Activated CD4-positive, alpha-beta T cell treated with anti-CD3 and anti-CD28 coated beads, Interleukin-2, Interleukin-4, amounts not matched to agents 100 ng/mL and 50 ng/mL, durations not matched to agents 16 hours and 8 hours (primary cell): ENCODE measurements at places on chromosomes 12 and 14.

DNA sequence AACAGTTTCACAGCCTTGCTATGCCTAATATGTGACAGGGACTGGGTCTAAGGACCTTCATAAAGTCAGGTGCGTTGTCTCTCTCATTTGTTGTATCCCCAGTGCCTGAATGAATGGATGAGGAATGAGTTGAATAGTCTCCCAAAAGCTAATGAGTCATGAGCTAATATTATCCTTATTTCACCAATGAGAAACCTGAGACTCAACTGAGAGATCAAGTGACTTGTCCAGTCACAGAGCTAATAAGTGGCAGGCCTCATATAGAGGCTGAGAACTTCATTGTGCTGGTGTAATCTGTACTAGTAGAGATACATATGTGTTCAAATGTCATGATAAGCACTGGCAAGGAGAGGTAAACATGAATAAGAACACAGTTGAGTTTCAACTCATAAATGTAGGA lies 612.4 kb downstream of the NRXN3 start:
- no peak for DNase-seq

- DNase-seq = no peak
Observed at GRCh38 chr12:116089080-116089479, 188.4 kb downstream of the MED13L start.

- DNase-seq = no peak
Observed at GRCh38 chr14:69997849-69998248, 118.6 kb downstream of the SMOC1 start.

DNA sequence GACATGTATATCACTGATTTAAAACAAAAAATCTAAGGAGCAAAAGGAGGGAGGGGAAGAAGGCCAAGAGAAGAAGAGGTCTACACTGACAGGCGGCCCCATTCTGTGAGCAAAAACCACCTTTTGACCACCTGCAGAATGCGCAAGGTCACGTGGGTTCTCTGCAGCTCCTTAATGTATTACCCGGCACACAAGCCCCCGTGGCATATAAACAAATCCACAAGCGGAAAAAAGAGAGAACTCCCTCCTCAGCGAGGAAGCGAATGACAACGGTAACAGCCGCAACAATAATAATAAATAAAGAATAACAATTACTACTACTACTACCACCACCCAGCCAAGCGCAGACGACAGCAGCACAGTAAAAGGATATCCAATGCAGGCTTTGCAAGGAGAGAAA lies 1.3 kb downstream of the KSR2 start:
- DNase-seq = no peak

DNA sequence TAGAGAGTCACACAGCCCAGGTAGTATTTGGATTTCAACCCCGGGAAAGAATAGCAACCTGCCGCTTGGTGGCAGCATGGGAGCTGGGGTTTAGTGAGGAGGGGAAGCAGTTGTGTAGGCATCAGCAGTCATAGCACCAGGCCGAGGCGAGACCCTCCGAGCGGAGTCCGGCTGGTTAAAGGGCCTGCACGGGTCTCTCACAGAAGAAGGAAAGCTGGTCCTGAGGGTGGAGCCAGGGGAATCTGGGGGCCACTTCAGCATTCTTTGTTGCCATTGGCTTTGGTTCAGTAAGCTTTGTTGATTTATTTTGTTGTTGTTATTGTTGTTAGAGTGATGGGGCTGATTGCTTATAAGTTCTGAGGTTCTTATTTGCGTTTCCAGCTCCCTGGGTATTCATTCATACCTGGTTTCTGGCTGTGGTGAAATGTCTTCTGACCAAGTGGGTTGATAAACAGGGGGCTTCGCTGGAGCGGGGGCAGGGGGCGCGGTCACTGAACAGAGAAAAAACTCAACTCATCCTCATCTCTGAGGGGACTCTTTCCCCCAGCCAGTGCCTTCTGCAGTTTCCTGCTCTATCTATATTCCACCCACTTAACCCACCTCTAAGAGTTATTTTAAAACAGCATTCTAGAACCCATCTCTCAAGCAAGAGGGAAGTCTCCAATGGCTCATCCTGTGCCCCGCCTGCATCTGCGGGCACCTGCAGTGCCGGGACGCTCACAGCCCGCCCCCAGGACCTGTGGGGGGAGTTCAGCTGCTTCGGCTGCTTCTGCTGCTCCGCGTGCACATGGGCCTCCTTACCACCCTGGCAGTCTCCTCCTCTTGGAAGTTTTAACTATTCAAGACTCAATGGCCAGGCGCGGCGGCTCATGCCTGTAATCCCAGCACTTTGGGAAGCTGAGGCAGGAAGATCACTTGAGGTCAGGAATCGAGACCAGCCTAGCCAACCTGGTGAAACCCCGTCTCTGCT lies 11.6 kb downstream of the CKB start:
- no peak for DNase-seq

DNA sequence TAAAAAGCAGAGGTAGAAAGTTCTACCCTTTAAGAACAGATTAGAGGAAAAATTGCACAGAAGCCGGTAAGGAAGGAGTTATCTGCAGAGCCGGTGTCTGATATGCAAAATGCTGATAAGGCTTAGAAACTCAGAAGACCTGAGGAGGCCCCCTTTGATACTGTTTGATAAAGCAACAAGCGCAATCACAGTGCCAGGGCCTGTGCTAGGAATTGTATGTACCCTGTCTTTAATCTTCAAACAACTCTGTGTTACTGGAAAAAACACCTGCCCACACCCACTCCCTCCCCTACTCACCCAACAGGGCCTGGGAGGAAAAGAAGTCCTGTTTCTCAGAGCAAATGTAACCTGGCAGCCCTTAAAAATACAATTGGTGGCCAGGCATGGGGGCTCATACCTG lies 112.7 kb upstream of the FUT8 start:
- DNase-seq = no peak

DNA sequence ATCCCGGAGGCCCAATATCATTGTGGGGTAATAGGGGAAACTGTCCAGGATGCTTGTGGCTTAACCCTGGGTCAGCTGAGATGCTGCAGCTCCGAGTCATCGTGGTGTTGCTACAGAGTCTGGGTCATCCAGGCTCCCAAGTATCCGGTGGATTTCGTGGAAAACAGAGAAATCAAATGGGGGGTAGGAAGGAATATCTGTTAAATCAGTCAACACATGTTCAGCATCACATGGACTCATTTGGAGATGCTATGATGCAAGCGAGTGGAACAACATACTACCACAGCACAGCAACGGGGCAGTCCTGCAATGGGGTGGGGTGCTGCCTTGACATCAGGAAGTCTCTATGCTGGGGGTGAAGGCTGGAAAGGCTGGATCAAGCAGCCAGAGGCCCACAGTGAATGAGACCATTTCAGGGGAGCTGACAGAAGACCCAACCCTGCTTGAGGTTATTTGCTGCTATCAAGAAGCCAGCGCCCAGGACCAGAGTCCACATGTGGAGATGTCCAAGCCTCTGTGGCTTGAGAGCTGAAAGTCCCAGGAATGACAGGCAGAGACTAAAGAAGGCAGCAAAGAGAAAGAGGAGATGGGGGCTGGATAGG lies 22.9 kb downstream of the VDR start:
- no peak for DNase-seq

DNA sequence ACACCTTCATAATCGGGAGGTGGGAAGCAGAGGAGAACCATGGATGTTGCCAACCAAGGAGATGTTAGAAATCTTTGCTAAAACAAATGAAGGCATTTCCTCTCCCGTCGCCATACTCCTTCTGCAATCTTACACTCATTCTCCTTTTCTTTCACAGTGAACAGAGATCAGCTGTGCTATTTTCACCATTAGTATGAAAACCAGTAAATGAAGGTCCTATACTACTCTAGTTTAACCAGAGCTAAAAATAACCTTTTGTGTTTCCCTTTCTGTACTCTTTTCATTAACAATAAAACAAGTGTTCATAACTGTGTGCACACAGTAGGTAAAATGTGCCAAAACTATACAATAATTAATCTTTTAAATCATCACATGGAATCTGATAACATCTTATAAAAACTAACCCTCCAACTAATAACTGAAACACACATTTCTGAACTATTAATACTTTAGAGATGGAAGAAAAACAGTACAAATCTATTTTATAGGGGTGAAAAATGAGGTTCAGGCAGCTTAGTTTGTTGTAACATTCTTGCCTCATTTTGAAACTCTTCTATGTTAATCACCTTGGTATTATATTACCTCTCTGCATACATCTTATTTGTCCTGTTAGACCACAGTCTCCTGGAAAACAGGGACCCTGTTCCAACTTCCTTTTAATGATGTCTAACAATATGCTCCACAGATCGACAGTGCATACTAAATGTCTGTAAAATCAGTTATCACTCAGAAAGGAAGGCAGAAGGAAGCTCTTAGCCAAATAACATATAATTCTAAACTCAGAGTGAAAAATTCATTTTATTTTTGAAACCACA lies 69.5 kb downstream of the SPPL3 start:
- DNase-seq = no peak

DNA sequence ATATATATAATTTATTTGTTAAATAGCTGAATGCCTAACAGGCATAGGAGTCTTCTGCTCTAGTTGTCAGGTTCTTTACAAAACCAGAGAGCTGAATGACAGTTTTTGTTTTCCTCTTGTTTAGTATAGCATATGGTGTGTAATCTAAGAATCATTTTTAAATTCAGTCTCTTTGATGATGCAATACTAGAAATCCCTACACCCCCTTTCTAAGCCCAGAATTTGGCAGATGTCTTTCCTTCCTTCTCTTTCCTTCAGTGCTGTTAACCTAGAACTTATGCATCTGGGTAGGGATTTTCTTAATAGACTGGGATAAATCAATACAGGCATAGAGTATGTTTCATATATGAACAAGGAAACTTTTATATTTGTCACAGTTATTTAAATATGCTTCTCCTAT lies 198.1 kb downstream of the KCNH5 start:
- no peak for DNase-seq

GRCh38 chr12:638953-639557 lies 24.2 kb downstream of the NINJ2 start:
- DNase-seq = no peak

GRCh38 chr12:113231235-113232088 lies 10.2 kb downstream of the TPCN1 start:
- DNase-seq = no peak

GRCh38 chr12:76720068-76720467 lies 43.8 kb upstream of the ZDHHC17 start:
- DNase-seq = no peak

DNA sequence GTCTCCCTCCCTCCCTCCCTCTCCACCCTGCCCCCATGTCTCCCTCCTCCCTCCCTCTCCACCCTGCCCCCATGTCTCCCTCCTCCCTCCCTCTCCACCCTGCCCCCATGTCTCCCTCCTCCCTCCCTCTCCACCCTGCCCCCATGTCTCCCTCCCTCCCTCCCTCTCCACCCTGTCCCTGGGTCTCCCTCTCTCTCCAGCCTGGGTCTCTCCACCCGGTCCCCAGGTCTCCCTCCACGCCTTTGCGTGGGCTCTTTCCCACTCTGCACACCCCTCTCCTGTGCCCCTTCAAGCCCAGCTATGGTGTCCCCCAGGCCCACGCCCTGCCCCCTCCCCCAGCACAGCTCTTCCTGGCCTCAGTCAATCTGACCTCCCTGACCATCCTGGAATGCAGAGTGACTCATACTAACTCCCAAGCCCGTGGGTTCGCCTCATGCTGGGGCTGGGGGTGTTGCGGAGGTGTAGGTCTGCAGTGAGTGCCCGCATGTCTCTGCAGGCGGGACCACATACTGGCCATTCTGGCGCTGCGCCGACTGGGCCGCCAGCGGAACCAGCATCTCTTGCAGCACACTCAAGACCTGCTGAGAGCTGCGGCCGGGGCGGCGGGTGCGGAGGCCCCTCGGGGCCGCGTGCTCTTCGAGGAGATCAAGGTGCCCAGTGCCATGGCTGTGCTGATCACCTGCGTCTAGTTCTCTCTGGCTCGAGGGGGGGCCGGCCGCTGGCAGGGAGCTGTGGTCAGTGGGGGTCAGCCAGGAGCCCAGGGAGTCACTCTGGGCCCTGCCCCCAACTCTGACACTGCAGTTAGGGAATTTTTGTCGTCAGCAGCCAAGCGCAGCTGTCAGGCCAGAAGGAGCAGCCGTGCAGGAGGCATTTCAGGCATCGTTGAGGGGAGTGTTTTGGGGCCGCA lies 13.5 kb upstream of the TNFAIP2 start:
- DNase-seq = no peak

GRCh38 chr14:31169877-31170276 lies 37.7 kb downstream of the HECTD1 start:
- no peak for DNase-seq

GRCh38 chr12:110744601-110745264 lies 2.0 kb upstream of the PPP1CC start:
- DNase-seq = no peak

DNA sequence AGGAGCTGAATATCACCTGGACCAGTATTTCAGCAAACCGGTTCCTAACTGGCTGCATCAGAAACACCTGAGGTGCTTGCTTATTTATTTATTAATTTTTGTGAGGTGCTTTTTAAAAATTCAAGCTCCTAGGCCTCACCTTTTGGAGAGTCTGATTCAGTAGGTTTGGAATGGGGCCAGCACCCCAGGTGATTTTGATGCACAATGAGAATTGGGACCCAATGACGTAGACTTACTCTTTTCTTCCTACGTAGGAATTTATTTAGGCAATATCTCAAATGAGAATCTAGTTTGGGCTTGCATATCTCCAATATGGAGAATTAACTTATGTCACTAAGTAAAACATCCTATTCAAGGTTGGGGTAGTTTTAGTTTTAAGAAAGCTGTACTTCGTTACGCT lies 7.3 kb downstream of the YEATS4 start:
- DNase-seq = no peak

DNA sequence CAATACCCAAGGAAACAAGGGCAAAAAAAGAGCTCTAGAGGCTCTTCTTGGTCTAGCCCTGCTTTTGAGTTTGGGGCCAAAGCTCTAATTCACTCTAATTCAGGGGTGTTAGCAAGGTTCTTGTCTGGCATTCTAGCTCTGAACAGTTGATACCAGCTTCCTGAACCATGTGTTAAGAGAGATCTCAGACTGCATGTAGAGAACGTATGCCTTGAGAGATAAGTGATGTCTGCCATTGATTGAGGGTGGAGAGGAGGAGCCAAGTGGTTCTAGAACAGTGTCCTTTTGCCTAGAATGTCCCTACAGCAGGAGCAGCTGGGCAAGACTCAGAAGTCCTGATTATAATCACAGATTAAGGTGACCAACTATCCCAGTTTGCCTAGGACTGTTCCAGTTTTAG lies 18.2 kb upstream of the POC1B start:
- no peak for DNase-seq

- DNase-seq = peak; percentile 21
Observed at GRCh38 chr12:108193917-108194316, 64.8 kb downstream of the WSCD2 start.

- DNase-seq = no peak
Observed at GRCh38 chr12:8823565-8824300, 1.3 kb downstream of the A2ML1 start.

GRCh38 chr14:93040443-93040842 lies 75.3 kb downstream of the ITPK1 start:
- DNase-seq = no peak

DNA sequence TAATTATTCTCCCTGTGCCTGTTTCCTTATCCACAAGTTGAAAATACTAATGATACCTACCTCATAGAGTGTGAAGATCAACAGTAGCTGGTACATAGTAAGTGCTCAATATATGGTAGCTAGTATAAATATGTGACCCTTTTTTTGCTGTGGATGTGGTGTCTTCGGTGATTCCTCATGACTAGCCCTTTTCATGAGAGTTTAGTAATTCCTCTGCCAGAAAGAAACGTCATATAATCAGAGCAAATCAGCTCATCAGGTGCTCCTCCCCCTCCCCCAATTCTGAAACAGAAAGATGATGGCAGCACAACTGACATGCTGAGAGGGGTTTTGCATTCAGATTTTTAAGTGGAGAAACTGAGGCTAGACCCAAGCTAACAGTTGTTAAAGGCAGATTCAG lies 210.8 kb downstream of the SLC41A2 start:
- no peak for DNase-seq

GRCh38 chr12:123021688-123022604 lies 41.5 kb downstream of the ARL6IP4 start:
- DNase-seq = no peak

- no peak for DNase-seq
Observed at GRCh38 chr12:19882346-19882745, 443.1 kb downstream of the AEBP2 start.
